ENCODE measurements at places on chromosomes 2 and 18.

DNA sequence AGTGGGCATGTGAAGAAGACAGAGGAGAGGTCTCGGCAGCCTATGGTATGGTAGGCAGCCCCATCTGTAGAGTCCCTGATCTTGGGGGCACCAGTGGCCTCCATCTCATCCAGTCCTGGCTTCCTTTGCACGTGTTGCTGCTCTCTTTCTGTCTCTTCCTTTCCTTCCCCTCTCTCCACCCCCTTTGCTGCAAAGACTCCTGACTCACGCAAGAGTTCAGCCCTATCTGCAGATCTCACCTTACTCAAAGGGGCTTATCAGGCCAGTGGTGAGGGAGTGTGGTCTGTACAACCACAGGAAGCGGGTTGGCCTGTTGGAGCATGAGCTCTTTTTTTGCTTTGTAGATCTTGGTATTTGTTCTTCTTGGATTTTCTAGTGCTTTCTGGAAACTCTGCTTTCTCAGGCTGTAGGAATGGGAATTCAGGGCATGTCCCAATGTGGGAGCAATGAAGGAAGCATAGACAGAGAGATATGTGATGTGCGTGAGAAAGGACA is 14.6 kb upstream of the NT5DC4 start:
- no peak for DNase-seq

DNA sequence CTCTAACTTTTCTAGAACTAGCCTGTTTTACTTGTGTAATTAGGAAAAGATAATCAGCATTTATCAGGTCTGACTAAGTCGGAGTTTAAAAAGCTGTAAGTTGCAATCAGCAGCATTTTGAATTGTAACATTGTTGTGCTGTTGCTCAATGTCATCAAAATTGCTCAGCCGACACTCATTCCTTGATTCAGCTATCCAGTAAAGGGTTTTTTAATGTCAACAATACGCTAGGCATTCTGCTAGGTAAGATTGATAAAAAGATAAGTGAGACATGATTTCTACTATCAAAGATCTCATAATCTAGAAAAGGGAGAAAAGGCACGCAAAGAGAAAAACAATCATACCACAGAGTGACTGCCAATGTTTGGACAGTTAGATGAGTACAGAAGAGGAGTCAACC is 327.1 kb upstream of the CDH2 start:
- no peak for DNase-seq

GRCh38 chr2:10548626-10549025 is 100.5 kb upstream of the ODC1 start:
- peak; percentile 93 for DNase-seq

GRCh38 chr18:23994361-23994902 is 20.1 kb upstream of the TTC39C start:
- DNase-seq, result peak; percentile 65
